Fibroblast of villous mesenchyme (primary cell): ENCODE measurements at places on chromosomes 7 and 10.
A peak's percentile ranks its signal among the peaks of the same experiment; 100 is the strongest.

DNA sequence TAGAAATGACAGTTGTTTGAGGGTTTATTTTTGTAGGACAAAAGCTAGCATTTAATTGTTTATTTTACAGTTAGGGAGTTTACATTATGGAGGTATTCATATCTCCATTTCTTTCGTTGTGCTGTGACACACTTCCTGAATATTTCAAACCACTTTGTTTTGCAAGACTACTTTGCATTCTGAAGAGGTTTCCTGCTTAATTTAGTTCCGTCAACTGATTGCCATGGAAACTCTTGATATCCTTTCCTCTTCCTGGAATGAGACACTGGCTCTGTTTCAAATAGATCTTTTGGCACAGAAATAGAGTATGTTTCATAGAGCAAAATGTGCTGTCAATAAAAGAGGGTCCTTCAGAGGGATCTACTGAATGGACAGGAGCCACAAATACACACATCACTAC lies 159.5 kb upstream of the AGR3 start:
- DNase-seq, result peak; percentile 88

DNA sequence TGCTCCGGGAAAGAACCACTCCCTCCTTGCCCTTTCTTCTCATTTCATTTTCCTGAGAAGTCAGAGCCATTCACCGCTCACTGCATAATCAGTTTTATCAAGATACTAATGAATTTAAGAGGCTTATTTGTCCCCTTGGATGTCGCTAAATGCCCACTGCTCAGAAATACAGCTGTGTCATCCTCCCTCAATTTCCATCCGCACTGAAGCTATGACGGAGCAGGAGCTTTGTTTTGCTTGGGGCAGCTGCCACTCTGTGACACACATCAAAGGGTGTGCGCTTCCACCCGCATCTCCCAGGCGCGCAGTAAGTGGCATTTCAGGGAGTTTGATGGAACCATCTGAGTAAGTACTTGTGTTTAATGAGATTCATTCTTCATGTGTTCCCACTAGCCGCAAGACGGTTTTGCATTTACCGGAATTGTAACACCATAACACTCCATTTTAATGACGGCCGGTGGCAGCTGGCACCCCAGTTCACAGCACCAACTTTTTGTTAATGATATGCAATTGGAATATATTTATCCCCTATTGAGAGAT lies 103.8 kb upstream of the PARD3 start:
- no peak for DNase-seq

DNA sequence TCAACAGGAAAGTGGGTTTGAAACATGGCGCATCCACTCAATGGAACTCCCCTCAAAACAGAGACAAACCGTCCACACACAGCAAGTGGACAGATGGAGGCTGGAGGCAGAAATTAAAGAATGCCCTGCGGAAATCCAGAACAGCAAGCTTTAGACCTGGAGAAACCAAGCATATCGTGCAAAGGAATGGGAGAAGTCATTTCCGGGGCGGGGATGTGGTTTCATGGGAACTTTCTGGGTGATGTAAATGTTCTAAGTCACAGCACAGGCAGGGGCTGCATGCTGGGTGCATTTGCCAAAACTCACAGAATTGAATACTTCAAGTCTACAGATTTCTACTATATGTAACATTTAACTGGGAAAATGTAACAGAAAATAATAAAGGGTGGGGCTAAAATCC lies 213.0 kb downstream of the PTPRN2 start:
- no peak for DNase-seq

DNA sequence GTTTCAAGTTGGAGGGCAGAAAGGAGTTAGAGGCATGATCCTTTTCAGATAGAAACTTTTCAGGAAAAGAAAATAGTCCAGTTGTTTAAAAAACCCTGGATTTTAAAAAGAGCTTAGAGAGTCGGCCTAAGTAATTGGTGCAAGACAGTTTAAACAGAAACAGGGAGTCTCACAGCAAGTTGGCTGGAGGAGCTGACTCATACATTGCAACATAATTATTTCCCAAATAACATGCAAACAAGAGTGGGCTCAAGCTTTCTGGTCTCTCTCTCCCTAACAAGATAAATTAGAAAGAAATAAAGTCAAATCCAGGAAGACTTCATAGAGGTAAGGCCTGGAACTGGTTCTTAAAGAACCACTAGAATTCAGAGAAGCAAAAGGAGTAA lies 100.3 kb upstream of the AGBL3 start:
- peak; percentile 95 for DNase-seq

DNA sequence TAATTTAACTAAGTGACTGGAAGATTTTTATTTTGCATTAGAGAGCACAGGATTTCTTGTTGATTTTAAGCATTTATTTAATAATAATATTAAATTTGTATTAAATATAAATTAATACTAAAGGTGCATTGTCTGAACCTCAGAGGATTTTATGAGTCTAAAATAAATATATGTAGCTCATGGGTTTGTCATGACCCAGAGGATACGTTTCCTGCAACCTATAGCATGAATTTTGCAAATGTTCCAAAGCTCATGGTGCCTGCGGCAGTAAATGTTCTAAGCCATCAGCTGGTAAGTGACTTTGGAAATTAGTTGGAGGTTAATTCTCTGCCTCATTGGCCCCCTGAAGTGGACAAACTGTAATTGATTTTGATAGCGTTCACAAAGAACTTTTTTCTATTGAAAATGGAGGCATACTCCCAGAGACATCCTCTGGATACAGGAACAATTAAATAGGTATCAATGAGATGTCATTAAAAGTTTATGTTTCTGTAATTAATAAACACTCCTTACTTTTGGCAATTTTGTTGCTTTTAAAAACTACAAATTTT lies 397.4 kb downstream of the ANKRD7 start:
- no peak for DNase-seq

DNA sequence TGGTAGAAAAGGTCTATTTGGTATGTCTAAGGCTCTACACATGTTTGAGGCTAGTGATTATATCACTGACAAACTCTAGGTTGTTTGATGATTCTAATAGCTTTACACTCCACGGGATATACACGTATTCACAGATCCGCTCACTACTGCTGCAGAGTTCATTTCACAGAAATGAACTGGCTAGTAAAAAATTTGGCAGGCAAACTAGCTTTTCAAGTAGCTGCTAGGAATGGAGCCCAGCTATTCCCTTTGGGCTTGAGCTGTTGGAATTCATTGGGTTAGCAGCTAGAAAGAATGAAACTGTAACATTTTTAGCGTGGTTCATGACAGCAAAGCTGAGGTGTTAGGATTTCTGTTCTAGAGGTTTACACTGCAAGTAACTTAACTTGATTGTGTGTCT lies 37.6 kb downstream of the R3HCC1L start:
- no peak for DNase-seq

DNA sequence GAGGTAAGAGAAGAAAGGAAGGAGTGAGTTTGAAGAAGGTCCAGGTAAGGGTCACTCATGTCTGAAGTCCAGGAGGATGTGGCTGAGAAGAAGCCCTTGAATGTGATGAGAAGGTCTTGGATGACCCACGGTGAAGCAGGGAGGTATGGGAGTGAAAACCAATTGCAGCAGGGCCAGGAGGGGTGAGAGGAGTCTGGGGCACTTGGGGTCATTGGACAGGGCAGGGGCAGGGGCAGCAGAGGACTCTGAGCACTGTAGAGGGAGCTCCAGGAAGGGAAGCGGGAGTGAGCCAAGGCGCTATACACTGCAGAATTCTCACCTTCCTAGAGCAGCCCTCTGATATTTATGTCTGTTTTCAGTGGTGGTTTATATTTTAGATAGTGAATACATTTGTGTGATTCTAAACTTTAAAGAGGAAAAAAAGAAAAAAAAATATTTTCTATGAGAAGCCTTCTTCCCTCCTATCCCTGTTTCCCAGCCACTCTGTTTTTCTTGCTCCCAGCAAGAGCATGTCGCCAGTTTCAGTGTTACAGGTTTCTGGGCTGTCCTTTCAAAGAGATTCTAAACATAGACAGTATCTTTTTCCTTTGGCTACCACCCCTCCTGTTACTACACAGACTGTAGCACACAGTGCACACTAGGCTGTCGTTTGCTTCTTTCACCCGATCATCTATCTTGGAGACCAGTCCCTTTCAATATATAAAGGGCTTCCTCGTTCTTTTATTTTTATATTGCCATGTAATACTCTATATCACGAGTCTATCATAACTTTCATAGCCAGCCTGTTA lies 24.5 kb downstream of the BLVRA start:
- no peak for DNase-seq

GRCh38 chr7:6409091-6409490 lies 38.7 kb downstream of the DAGLB start:
- DNase-seq, result no peak

- no peak for DNase-seq
Measured at GRCh38 chr10:124003481-124003870, 89.9 kb downstream of the CHST15 start.

DNA sequence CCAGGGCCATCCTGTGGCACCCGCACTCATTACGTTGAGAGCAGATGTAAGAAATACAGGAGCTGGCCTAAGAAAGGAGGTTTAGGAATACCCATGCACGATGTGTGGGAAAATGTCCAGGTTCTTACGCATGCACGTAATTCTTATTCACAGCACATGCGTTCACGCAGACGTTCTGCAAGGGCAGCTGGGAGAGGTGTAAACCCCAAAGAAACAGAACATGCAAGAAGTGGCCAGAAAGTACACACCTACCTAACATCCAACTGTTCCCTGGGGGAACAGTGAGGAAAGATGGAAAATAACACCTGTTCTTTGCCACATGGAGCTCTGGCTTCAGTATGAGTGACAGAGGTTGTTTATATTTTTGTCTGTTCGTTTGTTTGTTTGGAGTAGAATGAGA lies 285.6 kb downstream of the PRPF18 start:
- no peak for DNase-seq

DNA sequence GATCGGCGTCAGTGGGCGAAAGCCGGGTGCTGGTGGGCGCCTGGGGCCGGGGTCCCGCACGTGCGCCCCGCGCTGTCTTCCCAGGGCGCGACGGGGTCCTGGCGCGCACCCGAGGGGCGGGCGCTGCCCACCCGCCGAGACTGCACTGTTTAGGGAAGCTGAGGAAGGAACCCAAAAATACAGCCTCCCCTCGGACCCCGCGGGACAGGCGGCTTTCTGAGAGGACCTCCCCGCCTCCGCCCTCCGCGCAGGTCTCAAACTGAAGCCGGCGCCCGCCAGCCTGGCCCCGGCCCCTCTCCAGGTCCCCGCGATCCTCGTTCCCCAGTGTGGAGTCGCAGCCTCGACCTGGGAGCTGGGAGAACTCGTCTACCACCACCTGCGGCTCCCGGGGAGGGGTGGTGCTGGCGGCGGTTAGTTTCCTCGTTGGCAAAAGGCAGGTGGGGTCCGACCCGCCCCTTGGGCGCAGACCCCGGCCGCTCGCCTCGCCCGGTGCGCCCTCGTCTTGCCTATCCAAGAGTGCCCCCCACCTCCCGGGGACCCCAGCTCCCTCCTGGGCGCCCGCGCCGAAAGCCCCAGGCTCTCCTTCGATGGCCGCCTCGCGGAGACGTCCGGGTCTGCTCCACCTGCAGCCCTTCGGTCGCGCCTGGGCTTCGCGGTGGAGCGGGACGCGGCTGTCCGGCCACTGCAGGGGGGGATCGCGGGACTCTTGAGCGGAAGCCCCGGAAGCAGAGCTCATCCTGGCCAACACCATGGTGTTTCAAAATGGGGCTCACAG lies 1.1 kb downstream of the EGFR start:
- DNase-seq, result peak; percentile 42

GRCh38 chr7:157444011-157444842 lies 107.4 kb downstream of the DNAJB6 start:
- no peak for DNase-seq

DNA sequence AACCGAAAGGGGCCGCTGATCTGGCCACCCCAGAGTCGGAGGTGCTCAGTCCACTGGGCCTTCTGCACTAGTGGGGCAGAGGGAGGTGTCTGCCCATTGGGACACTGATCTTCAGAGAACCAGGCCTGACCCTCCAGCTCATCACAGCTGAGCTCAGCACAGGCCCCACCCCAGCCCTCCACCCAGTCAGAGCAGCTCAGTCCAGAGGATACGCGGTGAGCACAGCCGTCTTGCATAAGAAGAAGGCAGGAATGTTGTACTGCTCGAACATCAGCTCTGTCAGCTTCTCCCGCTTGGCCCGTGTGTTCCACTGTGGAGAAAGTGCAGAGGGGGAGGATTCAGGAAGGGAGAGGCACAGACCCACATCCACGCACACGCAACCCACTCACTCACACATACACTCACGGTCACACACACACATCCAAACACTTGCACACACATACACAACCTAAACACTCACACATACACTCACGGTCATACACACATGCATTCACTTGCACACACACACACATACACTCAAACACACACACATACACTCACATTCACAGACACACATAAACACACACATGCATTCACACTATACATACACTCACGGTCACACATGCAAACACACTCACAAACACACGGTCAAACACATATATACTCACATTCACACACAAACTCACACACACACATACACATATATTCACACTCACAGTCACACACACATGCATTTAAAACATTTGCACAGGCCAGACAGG lies 6.3 kb downstream of the ACTL6B start:
- DNase-seq, result peak; percentile 10

GRCh38 chr7:137296576-137296975 lies 47.0 kb downstream of the PTN start:
- no peak for DNase-seq

DNA sequence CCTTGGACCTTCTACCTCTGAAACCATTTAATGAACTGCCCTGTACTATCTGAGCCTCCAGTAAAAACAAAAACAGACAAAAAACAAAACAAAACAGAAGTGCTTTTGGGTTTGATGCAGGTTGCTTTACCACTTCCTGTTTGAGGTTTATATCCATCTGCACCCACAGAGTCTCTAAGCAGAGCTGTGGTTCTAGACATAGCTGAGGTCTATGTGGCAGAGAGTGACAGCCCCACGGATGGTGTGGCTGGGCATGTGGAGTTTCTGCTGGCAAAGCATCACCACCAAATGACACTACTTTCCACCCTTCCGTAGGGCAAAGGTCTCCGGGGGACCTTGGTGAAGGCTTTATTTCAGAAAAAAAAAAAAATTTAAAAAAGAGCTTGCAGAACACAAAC lies 754.2 kb downstream of the GRID1 start:
- DNase-seq, result no peak

GRCh38 chr7:70512144-70512543 lies 619.8 kb upstream of the GALNT17 start:
- DNase-seq, result no peak

GRCh38 chr7:148790131-148790726 lies 91.5 kb downstream of the CUL1 start:
- DNase-seq, result no peak

- no peak for DNase-seq
Measured at GRCh38 chr10:91939653-91940052, 16.1 kb downstream of the BTAF1 start.

- peak; percentile 24 for DNase-seq
Measured at GRCh38 chr10:70255329-70256299, 22.4 kb upstream of the PPA1 start.

GRCh38 chr10:16384021-16384420 lies 52.8 kb upstream of the PTER start:
- DNase-seq, result no peak

- no peak for DNase-seq
Measured at GRCh38 chr10:15316871-15317464, 54.1 kb downstream of the FAM171A1 start.

GRCh38 chr7:110253093-110253492 lies 837.8 kb upstream of the LRRN3 start:
- DNase-seq, result no peak
